ENCODE measurements at places on chromosomes 2 and 18. TPM values are rescaled to one million over a fixed set of nuclear protein-coding genes. Genes with fewer than 3 reads are reported as not detected.
A peak's percentile ranks its signal among the peaks of the same experiment; 100 is the strongest.

The AMER3 gene
- polyA plus RNA-seq, result 0.05 TPM

The UGT1A8 gene
- not detected for polyA plus RNA-seq

The FLACC1 gene
- polyA plus RNA-seq, result 0.34 TPM

The ARHGAP15 gene
- not detected for polyA plus RNA-seq

The LRP1B gene
- 0.65 TPM for polyA plus RNA-seq

The RAB27B gene
- 4.5 TPM for polyA plus RNA-seq

The PIEZO2 gene
- polyA plus RNA-seq, result 24.5 TPM

The NCOA1 gene
- polyA plus RNA-seq, result 32.5 TPM

The DSC2 gene
- 24.3 TPM for polyA plus RNA-seq

The NOSTRIN gene
- polyA plus RNA-seq, result 5.8 TPM

The HOXD11 gene
- polyA plus RNA-seq, result 9.9 TPM

The HOXD3 gene
- 0.41 TPM for polyA plus RNA-seq

DNA sequence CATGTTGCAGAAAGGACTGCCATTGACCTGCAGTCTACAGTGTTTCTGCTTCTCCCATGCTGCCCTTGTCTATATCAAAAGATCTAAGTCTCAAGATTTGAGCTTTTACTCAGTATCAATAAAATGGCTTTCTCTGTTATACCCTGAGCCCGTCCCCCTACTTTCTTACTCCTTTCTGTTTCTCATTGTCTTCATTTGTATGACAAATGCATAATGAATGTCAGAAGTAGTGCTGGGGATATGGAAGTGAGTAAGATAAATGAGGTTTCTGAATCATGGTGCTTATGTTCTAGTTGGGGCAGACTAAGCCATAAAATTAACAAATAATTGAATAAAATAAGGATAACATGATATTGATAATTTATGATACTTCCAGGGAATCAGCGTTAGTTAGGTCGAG is 128.6 kb downstream of the PARD3B start:
- H3K27me3 ChIP-seq, result no peaks in the 10 kb centered on the region
- DNase-seq, result no peak
- no peak overlapping the region for H3K4me3 ChIP-seq
- no peaks in the 10 kb centered on the region for H3K36me3 ChIP-seq
- H3K27ac ChIP-seq, result no peak overlapping the region

DNA sequence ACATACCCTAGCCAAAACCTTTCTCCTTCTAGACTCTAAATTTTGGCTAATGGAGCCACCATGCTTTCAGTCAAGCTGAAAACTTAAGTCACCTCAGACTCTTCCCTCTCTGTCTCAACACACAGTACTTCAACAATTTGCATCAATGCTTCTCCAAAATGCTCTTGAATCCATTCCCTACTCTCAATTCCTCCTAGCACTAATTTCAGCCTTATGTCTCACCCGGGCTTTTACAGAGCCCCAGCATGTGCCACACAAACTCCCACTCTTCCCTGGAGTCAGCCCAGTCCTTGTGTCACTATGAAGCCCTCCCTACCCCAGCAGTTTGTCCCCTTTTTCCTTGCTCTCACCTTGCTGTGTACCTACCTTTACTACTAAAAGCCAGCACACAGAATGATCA is 38.7 kb downstream of the AAK1 start:
- no peak overlapping the region for H3K4me3 ChIP-seq
- no peak overlapping the region for H3K27ac ChIP-seq
- no peak for DNase-seq
- no peaks in the 10 kb centered on the region for H3K27me3 ChIP-seq

- no peak for DNase-seq
- no peaks in the 10 kb centered on the region for H3K4me1 ChIP-seq
- H3K27ac ChIP-seq, result no peak overlapping the region
- H3K36me3 ChIP-seq, result no peaks in the 10 kb centered on the region
Measured at GRCh38 chr2:156852681-156853080, 404.8 kb upstream of the GALNT5 start.

- no peaks in the 10 kb centered on the region for H3K4me1 ChIP-seq
- peak; percentile 72 for DNase-seq
- peaks cover under 1% of the 10 kb centered on the region for H3K36me3 ChIP-seq
- H3K27me3 ChIP-seq, result no peaks in the 10 kb centered on the region
- no peak overlapping the region for H3K4me3 ChIP-seq
Measured at GRCh38 chr18:45910405-45911023, 56.6 kb downstream of the EPG5 start.

DNA sequence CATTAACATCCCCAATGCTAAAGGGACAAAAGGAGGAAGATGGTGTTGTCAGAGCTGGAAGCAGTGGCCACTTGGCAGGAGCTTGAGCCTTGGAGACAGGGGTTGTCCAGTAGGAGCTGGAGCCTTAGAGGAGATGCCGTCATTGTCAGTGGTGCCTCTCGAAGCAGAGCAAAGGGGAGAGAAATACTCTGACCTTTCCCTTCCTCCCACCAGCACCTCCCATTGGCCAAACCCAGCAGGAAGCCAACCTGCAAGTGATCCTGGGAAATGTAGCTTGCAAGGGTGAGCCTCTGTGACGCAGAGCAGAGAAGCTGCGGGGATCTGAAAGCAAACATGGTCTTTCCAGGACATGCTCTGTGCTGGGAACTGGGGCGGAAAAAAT is 33.7 kb upstream of the MRPL19 start:
- H3K36me3 ChIP-seq, result no peaks in the 10 kb centered on the region
- peaks cover 5% of the 10 kb centered on the region for H3K4me1 ChIP-seq
- no peak overlapping the region for H3K27ac ChIP-seq
- no peak overlapping the region for H3K4me3 ChIP-seq

DNA sequence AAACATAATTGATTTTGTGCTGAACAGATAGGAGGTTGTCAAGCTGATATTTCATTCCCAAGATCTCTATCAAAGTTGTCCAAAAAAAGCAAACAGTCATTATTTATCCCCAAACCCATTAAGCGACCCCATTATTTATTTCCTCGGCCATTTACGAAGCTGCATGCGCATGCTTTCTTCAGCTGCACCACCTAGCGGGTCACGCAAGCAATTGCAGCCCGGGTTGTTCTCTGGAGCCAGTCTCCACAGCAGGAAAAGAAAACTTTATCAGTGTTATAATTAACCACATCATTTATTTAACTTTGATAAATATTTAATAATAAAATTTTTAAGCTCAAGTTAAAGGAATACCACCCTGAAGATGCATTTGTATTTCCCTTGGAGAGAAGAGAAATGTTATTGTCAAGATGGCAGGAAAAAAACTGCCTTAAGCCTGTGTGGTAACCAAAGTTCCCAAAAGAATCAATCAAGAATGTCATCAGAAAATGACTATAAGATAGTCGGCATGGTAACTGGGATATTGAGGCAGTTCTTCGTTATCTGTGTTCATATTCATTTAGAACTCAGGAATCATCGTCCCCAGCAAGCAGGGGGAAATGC is 304.7 kb downstream of the FBXO15 start:
- no peak overlapping the region for H3K27ac ChIP-seq
- no peak overlapping the region for H3K4me3 ChIP-seq
- peak; percentile 76 for DNase-seq
- H3K27me3 ChIP-seq, result peaks cover 9% of the 10 kb centered on the region

GRCh38 chr2:64820901-64821300 is 167.2 kb upstream of the SERTAD2 start:
- H3K4me3 ChIP-seq, result no peak overlapping the region
- no peaks in the 10 kb centered on the region for H3K36me3 ChIP-seq
- H3K27ac ChIP-seq, result no peak overlapping the region

DNA sequence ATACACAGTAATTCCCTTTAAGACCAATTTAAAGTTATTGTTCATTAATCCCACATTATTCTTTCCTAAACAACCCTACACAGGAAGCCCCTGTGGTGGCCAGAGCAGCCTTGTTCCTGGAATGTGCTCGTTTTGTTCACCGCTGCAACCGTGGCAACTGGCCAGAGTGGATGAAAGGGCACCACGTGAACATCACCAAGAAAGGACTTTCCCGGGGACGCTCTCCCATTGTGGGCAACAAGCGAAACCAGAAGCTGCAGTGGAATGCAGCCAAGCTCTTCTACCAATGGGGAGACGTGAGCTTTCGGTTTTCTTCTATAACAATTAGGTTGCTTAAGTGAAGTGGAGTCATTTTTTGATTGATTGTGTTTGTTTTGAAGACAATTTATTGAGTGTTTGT is 101.0 kb downstream of the UNC80 start:
- H3K36me3 ChIP-seq, result no peaks in the 10 kb centered on the region
- H3K27me3 ChIP-seq, result no peaks in the 10 kb centered on the region
- no peak overlapping the region for H3K27ac ChIP-seq
- DNase-seq, result peak; percentile 8
- H3K4me1 ChIP-seq, result no peaks in the 10 kb centered on the region
- no peak overlapping the region for H3K4me3 ChIP-seq

DNA sequence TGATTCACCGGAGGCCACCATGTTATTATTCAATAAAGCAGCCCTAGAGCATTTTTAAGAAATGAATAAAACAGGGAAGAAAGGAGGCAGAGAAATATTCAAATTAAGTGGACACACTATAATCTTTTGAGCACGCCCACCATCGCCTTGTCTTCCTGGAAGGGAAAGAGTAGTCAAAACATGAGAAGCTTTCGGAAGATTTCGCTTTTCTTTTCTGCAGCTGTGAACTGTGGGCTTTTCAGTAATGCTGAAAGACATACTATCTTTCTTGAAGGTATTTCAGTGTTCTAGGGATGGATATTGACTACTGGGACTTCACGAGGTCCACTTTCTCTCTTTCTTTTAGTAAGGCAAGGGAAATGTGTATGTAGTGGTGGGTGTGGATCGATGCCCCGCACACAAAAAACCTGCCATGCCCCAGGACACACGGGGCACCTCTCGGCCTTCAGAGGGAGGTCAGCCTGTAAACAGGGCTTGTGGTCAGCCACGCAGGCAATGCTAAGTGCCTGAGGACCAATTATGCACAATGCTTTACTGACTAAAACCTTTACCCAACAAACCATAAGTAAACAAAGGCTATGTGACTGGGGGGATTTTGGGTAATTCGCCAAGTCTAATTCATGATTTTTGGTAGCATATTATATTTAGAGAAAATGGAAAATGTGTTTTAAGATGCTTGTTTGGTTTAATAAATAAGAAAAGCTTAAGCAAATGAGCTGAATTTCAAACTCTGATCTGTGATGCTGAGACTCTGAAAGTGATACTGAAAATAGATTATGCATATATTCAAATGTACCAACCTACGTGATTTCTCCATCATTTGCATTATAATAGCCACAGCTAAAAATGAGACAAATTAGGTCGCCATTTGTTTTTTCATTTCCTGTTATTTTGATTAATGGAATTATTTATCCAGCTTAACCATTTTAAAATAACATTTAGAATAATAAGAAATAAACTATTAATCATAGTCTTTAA is 130.5 kb downstream of the ZNF516 start:
- peaks cover 14% of the 10 kb centered on the region for H3K4me1 ChIP-seq
- no peak for DNase-seq

DNA sequence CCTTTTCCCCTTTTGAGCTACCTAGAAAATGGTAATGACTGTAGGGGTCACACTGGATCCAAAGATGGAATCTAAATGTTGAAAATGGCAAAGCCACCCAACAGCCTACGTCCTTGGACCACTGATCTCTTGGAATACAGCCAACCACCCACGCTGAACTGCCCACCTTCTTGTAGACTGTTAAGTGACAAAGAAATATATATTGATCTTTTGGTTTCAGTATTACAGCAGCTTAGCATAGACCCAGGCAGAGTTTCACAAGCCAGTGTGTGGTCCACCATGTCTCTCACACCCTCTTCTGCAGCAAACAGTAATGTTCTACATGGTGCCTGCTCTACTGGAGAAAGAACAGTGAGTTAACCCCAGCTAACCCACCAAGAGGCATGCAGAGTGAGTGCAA is 20.2 kb downstream of the CACNB4 start:
- H3K27me3 ChIP-seq, result no peaks in the 10 kb centered on the region
- no peak for DNase-seq
- H3K4me1 ChIP-seq, result no peaks in the 10 kb centered on the region

GRCh38 chr18:12422936-12423335 is 15.2 kb downstream of the PRELID3A start:
- H3K4me3 ChIP-seq, result no peak overlapping the region
- no peak for DNase-seq
- H3K27ac ChIP-seq, result no peak overlapping the region
- peaks cover 6% of the 10 kb centered on the region for H3K4me1 ChIP-seq
- H3K27me3 ChIP-seq, result no peaks in the 10 kb centered on the region

- H3K36me3 ChIP-seq, result no peaks in the 10 kb centered on the region
- no peak for DNase-seq
- H3K27ac ChIP-seq, result no peak overlapping the region
- no peaks in the 10 kb centered on the region for H3K4me1 ChIP-seq
- H3K27me3 ChIP-seq, result no peaks in the 10 kb centered on the region
- H3K4me3 ChIP-seq, result no peak overlapping the region
Measured at GRCh38 chr2:231568785-231569435, 23.8 kb upstream of the TEX44 start.

- no peaks in the 10 kb centered on the region for H3K27me3 ChIP-seq
- no peak overlapping the region for H3K27ac ChIP-seq
- no peaks in the 10 kb centered on the region for H3K4me1 ChIP-seq
- no peak for DNase-seq
- H3K36me3 ChIP-seq, result peaks cover 4% of the 10 kb centered on the region
- no peak overlapping the region for H3K4me3 ChIP-seq
Measured at GRCh38 chr2:54627973-54628372, 95.5 kb upstream of the EML6 start.

- H3K27me3 ChIP-seq, result no peaks in the 10 kb centered on the region
- H3K27ac ChIP-seq, result no peak overlapping the region
Measured at GRCh38 chr2:102932501-102932900, 170.7 kb downstream of the TMEM182 start.

DNA sequence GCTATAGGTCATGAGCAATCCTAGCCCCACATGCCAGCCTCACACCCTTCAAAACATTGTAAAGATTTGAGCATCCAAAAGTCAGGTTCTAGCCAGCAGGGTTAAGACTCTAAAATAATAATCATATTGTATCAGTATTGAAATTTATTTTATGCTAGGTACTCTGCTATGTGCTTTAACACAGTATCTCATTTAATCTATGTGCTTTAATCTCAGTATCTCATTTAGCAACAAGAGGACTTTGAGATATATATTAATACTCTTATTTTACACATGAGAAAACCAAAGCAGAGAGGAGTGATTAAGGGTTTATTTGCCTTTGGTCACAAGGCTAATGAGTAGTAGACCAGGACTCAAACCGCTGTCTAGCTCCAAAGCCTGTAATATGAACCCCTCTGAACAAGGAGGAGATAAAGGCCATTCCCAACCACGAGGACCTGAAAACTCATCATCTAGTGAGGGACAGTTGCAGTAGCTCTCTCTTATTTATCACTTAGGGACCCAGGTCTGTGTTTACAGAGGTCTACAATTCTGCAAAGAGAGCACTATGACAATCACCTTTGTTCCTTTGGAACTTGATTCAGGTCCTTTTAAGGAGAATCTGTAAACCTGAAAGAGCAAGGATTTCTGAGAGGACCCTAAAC is 116.5 kb upstream of the SERTAD2 start:
- no peaks in the 10 kb centered on the region for H3K27me3 ChIP-seq
- H3K27ac ChIP-seq, result peak overlapping the region; percentile 98
- H3K4me3 ChIP-seq, result no peak overlapping the region
- DNase-seq, result no peak
- no peaks in the 10 kb centered on the region for H3K36me3 ChIP-seq
- peaks cover 30% of the 10 kb centered on the region for H3K4me1 ChIP-seq
